ENCODE measurements at places on chromosomes 1 and 21. TPM values are rescaled to one million over a fixed set of nuclear protein-coding genes. Genes with fewer than 3 reads are reported as not detected.

Gene AADACL3
- not detected for total RNA-seq

Gene AIRE
- not detected for total RNA-seq

Gene NPHS2
- total RNA-seq, result not detected

- DNase-seq, result no peak
Measured at GRCh38 chr1:39615086-39615673, 24.3 kb downstream of the HEYL start.

GRCh38 chr1:59291561-59291960 lies 5.3 kb upstream of the FGGY start:
- no peak for DNase-seq

All from pancreas (tissue), 10 donors.